ENCODE measurements at places on chromosomes 16 and 17.

DNA sequence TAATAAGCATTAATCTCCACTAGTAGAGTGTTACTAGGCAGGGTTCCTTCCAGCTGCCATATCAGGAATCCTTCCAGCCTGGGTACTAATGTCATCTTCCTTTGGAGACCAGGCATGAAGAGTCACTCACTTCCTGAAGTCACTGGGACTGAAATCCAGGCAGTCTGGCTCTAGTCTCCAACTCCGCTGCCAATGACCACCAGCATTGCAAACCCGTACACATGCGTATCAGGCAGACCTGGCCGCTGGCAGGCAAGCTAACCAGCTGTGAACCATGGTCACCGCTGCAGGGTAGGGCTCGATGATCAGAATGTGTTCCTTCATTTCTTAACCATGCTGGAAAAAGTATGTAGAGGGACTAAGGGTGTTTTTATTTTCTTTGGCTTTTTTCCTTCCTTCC lies 255.5 kb downstream of the CDH13 start:
- DNase-seq, result no peak

DNA sequence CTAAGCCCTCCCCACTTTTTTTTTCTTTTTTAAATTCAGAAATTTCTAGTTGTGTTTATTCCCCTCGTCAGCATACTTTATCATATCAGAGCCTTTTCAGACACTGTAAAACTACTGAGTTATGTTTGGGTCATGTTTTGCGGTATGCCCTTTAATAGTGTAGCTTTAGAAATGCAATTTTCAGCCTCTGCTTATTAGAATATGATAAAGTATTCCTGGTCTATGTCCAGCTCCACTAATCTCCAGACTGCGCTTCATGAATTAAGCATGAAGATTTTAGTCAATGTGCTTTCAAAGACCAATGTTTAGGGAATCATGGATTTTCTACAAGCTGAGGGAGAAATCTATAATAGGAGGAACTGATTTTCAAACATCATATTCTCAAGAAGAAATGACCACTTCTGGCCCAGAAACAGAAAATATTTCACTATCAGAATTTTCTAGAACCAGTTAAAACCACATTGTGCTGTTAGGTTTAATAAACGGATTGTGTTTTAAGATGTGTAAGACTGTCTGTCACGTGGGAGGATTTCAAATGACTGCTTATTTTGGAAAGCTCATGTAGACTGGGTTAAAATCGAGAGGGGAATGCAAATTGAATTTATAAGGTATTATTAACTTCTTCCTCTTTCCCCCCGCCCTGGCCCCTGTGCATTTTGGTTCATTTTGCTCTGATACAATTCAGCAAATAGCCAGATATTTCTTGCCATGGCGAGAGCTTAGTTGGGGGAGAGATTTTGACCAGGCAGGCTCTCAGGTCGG lies 498.5 kb downstream of the WWOX start:
- DNase-seq, result no peak

DNA sequence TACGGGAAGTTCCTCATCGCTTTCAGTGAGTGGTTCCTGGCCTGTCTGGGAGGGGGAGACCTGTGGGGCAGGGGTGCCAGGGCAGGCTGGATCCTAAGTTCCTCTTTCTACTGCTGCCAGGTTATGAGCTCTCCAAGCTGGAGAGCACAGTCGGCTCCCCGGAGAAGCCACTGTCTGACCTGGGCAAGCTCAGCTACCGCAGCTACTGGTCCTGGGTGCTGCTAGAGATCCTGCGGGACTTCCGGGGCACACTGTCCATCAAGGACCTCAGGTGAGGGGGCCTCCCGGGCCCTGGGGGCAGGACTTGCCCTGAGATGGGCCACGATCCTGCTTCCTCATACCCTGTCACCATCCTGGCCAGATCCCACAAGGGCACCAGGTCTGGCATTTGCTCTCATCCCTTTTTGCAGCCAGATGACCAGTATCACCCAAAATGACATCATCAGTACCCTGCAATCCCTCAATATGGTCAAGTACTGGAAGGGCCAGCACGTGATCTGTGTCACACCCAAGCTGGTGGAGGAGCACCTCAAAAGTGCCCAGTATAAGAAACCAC lies 5.1 kb downstream of the PRSS8 start:
- no peak for DNase-seq

DNA sequence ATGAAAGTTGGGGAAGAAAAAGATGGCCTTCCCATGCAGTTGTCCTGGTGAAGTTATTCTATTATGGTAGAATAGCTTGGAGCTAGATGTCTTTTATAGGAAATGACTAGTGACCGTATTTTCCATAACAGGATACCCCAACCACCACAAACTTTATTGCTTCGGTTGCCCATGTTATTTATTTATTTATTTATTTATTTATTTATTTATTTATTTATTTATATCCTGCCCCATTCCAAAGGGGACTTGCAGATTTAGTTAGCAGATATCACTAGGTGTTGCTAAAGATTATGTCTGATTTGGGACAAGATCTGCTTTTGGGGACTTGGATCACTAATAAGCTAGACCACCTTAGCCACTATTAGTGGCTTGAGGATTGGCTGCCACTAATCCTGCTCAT lies 68.3 kb downstream of the ARHGAP44 start:
- DNase-seq, result no peak

GRCh38 chr17:76274112-76274956 lies 9.2 kb downstream of the UBALD2 start:
- DNase-seq, result no peak

GRCh38 chr17:18089613-18090012 lies 1.9 kb downstream of the DRG2 start:
- no peak for DNase-seq

- no peak for DNase-seq
These were observed 398.7 kb downstream of the XYLT1 start for GRCh38 chr16:17072104-17072503.

DNA sequence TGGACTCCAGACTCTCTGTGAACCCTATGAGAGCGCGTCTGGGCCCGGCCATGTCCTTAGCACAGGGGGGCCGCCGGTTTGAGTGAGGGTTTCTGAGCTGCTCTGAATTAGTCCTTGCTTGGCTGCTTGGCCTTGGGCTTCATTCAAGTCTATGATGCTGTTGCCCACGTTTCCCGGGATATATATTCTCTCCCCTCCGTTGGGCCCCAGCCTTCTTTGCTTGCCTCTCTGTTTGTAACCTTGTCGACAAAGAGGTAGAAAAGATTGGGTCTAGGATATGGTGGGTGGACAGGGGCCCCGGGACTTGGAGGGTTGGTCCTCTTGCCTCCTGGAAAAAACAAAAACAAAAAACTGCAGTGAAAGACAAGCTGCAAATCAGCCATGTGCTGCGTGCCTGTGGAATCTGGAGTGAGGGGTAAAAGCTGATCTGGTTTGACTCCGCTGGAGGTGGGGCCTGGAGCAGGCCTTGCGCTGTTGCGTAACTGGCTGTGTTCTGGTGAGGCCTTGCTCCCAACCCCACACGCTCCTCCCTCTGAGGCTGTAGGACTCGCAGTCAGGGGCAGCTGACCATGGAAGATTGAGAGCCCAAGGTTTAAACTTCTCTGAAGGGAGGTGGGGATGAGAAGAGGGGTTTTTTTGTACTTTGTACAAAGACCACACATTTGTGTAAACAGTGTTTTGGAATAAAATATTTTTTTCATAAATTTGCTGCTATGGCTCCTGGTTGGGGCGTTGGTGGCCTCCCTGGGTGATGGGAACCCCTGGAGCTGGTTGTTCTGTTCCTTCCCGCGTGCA lies 23.1 kb downstream of the STAT5A start:
- DNase-seq, result no peak

GRCh38 chr17:409848-410542 lies 57.4 kb upstream of the RPH3AL start:
- peak; percentile 94 for DNase-seq

GRCh38 chr17:44971776-44972483 lies 3.8 kb upstream of the C1QL1 start:
- DNase-seq, result no peak

DNA sequence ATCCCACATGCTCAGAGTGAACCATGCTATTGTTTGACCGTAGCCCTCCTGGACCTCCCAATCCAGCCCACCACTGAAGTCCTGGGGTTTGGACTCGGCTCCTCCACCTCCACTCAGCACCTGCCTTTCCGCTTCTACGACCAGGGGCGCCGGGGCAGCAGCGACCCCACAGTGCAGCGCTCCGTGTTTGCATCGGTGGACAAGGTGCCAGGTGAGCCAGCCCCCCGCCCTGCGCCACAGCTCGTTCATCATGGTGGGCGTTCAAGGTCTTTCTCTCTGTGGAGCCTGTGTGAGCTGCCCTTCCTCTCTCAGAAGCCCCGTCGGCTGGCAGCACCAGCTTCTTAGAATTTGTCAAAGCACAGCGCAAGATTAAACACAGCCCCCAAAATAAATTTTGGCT lies 130.1 kb downstream of the SOCS1 start:
- no peak for DNase-seq

DNA sequence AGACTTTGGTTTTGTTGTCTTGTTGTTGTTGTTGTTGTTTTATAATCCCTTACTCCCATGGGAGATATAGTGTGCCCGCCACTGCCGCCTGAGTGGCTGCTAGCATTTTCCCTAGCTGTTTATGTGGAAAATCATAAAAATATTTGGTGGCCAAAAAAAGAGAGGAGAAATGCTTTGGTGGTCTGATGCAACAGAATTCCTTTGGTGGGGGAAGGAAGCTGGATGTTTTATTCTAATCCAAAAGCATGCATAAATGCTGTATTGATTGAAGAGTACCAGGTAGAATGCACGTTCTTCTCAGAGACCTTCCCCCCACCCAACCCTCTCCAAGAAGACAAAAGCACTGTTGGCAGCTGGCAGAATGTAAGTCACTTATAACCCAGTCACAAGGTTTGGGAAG lies 93.2 kb downstream of the C17orf67 start:
- no peak for DNase-seq

Measured in NCI-H1417 treated with DMSO at 0.1 percent for 48 hours (cell line).